ENCODE measurements at places on chromosomes 11 and 22. TPM values are rescaled to one million over a fixed set of nuclear protein-coding genes. Genes with fewer than 3 reads are reported as not detected.

DNA sequence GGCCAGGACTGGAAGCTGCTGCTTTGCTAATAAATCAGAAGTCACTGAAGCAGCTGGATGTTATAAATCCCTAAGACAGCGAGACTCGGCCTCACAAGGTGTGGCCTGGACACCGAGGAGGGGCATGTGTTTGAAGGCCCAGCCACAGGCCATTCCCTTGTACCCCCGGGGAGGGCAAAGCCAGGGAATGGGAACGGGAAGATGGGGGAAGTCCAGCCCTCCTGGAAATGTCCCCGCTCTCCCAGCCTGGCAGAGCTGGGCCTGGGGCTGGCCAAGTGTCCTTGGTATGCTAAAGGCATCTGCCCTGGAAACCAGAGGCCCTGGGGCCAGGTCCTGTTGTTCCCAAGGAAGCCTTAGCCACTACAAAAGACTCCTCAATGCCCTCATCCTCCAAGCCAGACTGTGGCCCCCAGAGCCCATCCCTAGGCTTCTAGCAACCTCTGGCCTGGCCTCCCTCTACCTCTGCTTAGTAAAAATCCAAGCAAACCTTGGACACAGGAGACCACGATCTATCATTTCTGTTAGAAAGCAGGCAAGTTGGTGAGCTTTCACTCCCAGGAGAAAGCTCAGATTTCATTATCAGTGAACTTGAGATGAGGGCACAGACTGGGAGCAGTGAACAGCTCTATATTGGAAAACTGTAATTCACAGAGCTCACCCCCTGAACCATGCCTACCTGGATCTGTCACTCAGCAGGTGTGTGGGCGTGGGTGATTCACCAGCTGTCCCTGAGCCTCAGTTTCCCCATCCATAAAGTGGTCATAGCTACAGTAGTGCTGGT lies 11.0 kb downstream of the CHST1 start:
- no peak overlapping the region for H3K4me3 ChIP-seq
- peaks cover 7% of the 10 kb centered on the region for H3K27me3 ChIP-seq
- H3K27ac ChIP-seq, result no peak overlapping the region
- H3K36me3 ChIP-seq, result no peaks in the 10 kb centered on the region

APOC3 gene
- total RNA-seq, result 314 TPM

GRCh38 chr22:20511578-20512229 lies 4.3 kb downstream of the MED15 start:
- H3K27me3 ChIP-seq, result peaks cover 4% of the 10 kb centered on the region
- H3K4me3 ChIP-seq, result no peak overlapping the region
- peak overlapping the region; percentile 41 for H3K27ac ChIP-seq
- no peak for DNase-seq
- H3K4me1 ChIP-seq, result peaks cover 41% of the 10 kb centered on the region
- peaks cover 24% of the 10 kb centered on the region for H3K36me3 ChIP-seq

- H3K27me3 ChIP-seq, result peaks cover 14% of the 10 kb centered on the region
- peaks cover 9% of the 10 kb centered on the region for H3K4me1 ChIP-seq
- DNase-seq, result no peak
- no peak overlapping the region for H3K27ac ChIP-seq
- H3K36me3 ChIP-seq, result no peaks in the 10 kb centered on the region
Measured at GRCh38 chr11:11984563-11984962, 23.9 kb downstream of the DKK3 start.

DNA sequence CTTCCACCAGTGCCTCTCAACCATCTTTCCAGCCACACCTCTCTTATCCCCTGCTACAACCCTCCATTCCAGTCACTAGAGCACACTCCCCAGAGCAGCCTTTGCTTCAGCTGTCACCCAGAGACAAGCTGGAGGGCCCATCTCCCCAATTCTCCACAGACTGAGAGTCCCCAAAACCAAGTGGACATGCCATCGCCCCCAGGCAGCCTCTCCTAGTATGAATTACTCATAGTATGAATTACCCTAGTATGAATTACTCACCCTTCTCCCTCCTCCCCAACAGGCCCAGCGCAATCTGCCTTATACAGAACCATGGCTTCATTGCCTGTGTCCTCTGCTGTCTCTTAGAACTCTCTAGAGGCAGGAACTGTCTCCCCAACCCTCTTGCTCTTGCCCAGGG lies 24.8 kb downstream of the MYH9 start:
- H3K36me3 ChIP-seq, result peaks cover 4% of the 10 kb centered on the region
- peak overlapping the region; percentile 76 for H3K27ac ChIP-seq
- DNase-seq, result no peak
- peaks cover 100% of the 10 kb centered on the region for H3K4me1 ChIP-seq

SPTBN2 gene
- total RNA-seq, result 4.0 TPM

- peak; percentile 84 for DNase-seq
- peaks cover 16% of the 10 kb centered on the region for H3K36me3 ChIP-seq
Measured at GRCh38 chr22:20509344-20510047, 2.1 kb downstream of the MED15 start.

GRCh38 chr22:27791159-27791858 lies 10.2 kb downstream of the MN1 start:
- H3K27ac ChIP-seq, result no peak overlapping the region
- no peaks in the 10 kb centered on the region for H3K36me3 ChIP-seq
- no peaks in the 10 kb centered on the region for H3K4me1 ChIP-seq
- no peak overlapping the region for H3K4me3 ChIP-seq
- no peak for DNase-seq

OR52H1 gene
- not detected for total RNA-seq

DNA sequence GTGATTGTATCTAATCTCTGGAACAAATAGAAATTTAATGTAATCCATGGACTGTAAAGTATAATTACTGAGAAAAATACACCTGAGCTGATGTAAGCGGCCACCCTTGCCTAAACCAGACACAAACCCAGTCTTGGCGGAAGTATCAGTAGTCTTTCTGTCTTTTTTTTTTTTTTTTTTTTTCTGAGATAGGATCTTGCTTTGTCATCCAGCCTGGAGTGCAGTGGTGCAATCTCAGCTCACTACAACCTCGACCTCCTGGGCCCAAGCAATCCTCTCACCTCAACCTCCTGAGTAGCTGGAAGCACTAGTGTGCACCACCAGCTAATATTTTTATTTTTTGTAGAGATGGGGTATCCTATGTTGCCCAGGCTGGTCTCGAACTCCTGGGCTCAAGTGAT lies 5.5 kb upstream of the CXCR5 start:
- no peak overlapping the region for H3K4me3 ChIP-seq
- no peaks in the 10 kb centered on the region for H3K36me3 ChIP-seq
- H3K27ac ChIP-seq, result no peak overlapping the region
- H3K4me1 ChIP-seq, result peaks cover 17% of the 10 kb centered on the region

GRCh38 chr11:45332276-45332934 lies 46.3 kb upstream of the SYT13 start:
- no peak overlapping the region for H3K4me3 ChIP-seq
- DNase-seq, result peak; percentile 24
- no peaks in the 10 kb centered on the region for H3K36me3 ChIP-seq

GRCh38 chr22:48091656-48092223 lies 1329.3 kb downstream of the TBC1D22A start:
- H3K4me1 ChIP-seq, result no peaks in the 10 kb centered on the region
- peaks cover 22% of the 10 kb centered on the region for H3K27me3 ChIP-seq
- H3K4me3 ChIP-seq, result no peak overlapping the region

DNA sequence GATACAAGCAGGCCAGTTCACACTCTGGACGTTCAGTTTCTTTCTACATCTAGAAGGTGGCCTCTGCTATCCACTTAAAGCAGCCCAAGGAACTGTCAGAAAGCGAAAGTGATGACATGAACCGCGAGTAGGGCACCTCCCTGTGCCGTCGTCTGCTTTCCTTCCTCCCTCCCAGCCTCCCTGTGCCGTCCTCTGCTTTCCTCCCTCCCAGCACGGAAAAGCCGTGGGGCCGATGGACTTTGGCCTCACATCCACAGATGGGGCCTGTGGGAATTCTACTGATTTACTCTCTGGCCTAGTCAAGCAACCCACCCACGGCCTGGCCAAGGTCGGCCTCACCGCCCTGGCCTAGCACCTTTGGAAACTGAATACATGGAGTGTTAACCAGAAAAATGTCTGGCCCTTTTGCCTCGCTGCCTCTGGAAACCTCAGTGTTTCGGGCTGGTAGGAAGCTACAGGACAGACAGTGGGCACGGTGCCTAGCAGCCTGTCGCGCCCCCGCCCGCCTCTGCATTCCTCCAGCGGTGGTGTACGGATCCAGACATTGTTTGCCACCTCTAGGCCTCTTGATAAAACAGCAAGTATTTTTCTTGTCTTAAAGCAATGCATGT lies 14.2 kb downstream of the PEX26 start:
- peak overlapping the region; percentile 44 for H3K4me3 ChIP-seq
- DNase-seq, result peak; percentile 76
- peaks cover 8% of the 10 kb centered on the region for H3K36me3 ChIP-seq
- H3K27me3 ChIP-seq, result no peaks in the 10 kb centered on the region
- H3K4me1 ChIP-seq, result peaks cover 36% of the 10 kb centered on the region
- H3K27ac ChIP-seq, result peak overlapping the region; percentile 92

GRCh38 chr11:95922536-95923438 lies 1.1 kb downstream of the MTMR2 start:
- DNase-seq, result no peak
- H3K4me3 ChIP-seq, result peak overlapping the region; percentile 91
- H3K4me1 ChIP-seq, result peaks cover 41% of the 10 kb centered on the region
- no peaks in the 10 kb centered on the region for H3K27me3 ChIP-seq
- H3K27ac ChIP-seq, result peak overlapping the region; percentile 85
- no peaks in the 10 kb centered on the region for H3K36me3 ChIP-seq

TMPRSS4 gene
- total RNA-seq, result not detected

MUC2 gene
- total RNA-seq, result not detected

DNA sequence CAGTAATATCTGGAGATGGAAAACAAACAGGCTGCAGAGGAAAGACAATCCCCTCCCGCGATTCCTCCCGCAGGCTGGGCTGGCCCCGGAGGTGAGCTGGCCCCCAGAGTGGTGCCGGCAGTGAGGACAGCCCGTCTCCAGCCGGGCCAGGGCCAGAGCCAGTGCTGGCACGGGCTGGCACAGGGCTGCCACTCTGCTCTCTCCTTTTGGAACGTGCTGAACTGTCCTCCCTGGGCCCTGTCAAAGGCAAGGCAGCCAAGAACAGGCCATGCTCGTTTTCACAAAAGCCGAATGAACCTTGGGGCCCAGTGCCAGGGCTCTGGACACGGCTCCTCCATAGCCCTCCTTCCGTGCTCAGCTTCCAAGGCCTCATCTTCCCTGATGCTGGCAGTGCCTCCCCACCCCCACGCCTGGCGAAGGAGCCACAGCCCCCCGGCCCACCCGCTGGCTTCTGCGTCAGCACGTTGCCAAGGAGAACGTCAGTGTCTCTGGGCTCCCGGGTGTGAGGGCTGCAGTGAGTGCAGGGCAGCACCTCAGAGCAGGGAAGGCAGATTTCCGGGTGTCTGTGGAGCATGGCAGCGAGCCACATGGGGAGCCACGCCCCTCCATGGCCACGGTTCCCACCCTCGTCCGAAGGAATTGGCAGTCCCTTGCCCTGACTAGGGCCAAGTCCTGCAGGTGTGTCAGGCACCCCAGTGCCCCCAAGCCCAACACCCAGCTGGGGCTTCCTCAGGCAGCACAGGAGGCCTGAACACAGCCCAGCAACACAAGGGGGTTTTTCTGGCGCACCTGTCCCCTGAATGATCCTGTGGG lies 28.6 kb downstream of the GNAZ start:
- no peaks in the 10 kb centered on the region for H3K27me3 ChIP-seq
- H3K27ac ChIP-seq, result no peak overlapping the region
- no peaks in the 10 kb centered on the region for H3K4me1 ChIP-seq
- peaks cover 26% of the 10 kb centered on the region for H3K36me3 ChIP-seq

GRCh38 chr11:96279018-96279895 lies 63.7 kb downstream of the MAML2 start:
- H3K27me3 ChIP-seq, result no peaks in the 10 kb centered on the region
- no peak overlapping the region for H3K4me3 ChIP-seq

- no peaks in the 10 kb centered on the region for H3K27me3 ChIP-seq
- no peak for DNase-seq
- H3K4me1 ChIP-seq, result peaks cover 10% of the 10 kb centered on the region
- no peaks in the 10 kb centered on the region for H3K36me3 ChIP-seq
- no peak overlapping the region for H3K4me3 ChIP-seq
Measured at GRCh38 chr11:15707971-15708370, 593.2 kb downstream of the INSC start.

DNA sequence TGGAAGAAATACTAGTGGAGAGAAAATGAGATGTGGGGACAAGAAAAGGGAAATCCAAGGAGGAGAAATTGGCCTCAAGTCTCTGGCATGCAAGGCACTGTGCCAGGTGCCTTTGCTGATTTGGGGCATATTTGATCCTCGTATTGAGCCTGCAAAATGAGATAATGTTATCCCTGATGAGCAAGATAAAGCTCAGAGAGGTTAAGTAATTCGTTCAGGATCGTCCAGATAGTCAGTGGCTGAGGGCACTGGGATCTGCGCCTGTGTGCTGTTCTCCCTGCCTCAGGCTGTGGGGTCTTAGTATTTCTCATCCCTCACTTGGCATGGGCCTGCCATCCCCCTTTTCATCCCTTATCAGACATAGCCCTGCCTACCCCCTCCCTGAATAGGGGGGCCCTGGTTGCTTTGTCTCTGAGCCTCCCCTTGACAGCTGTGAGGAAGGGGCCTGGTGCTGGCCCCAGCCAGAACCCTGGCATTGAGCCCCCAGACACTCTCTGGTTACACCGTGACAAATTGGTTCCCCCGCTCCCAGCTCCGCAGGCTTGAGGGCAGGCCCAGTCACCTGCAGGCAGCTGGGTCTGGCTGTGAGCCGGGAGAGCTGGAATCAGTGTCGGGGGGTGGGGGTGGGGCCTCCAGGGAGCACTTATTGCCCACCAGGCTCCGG lies 85.7 kb downstream of the NECTIN1 start:
- no peak overlapping the region for H3K27ac ChIP-seq
- peaks cover 58% of the 10 kb centered on the region for H3K27me3 ChIP-seq
- peaks cover 7% of the 10 kb centered on the region for H3K4me1 ChIP-seq
- DNase-seq, result no peak

TMEM80 gene
- 5.6 TPM for total RNA-seq

ZNF143 gene
- 32.9 TPM for total RNA-seq

- no peak overlapping the region for H3K4me3 ChIP-seq
- H3K36me3 ChIP-seq, result no peaks in the 10 kb centered on the region
- peaks cover 2% of the 10 kb centered on the region for H3K27me3 ChIP-seq
- H3K27ac ChIP-seq, result no peak overlapping the region
- no peak for DNase-seq
Measured at GRCh38 chr11:18700375-18700774, 1.8 kb downstream of the TMEM86A start.

DTX4 gene
- total RNA-seq, result 6.9 TPM

GRCh38 chr11:35367491-35367890 lies 51.9 kb downstream of the SLC1A2 start:
- no peak overlapping the region for H3K27ac ChIP-seq
- peaks cover 26% of the 10 kb centered on the region for H3K4me1 ChIP-seq
- no peak for DNase-seq
- H3K27me3 ChIP-seq, result no peaks in the 10 kb centered on the region
- H3K4me3 ChIP-seq, result no peak overlapping the region

SLC35F2 gene
- 20.3 TPM for total RNA-seq

GRCh38 chr11:112961751-112962578 lies 745 bp downstream of the NCAM1 start:
- H3K4me1 ChIP-seq, result 0 out of 2 replicates have a peak, but pooled peaks cover 6% of the 10 kb centered on the region
- peaks cover 28% of the 10 kb centered on the region for H3K27me3 ChIP-seq
- no peaks in the 10 kb centered on the region for H3K36me3 ChIP-seq
- H3K27ac ChIP-seq, result no peak overlapping the region

DNA sequence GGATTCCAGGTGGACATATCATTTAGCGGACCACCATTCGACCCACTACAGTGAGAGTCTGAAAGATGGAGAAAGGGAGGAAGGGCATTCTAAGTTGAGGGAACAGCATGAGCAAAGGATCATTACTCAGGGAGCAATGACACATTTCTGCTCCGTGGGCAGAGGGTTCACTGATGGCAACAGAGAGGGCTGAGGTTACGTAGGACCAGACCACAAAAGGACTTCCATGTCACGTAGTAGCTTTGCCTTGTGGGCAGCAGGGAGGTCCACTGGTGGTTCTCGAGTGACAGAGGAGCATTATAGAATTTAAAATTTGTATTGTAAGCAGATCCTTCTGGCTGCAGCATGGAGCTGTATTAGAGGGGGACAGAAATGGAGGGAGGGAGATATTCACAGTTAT lies 109.7 kb upstream of the NAV2 start:
- H3K27ac ChIP-seq, result no peak overlapping the region
- H3K27me3 ChIP-seq, result no peaks in the 10 kb centered on the region
- H3K4me1 ChIP-seq, result no peaks in the 10 kb centered on the region
- H3K4me3 ChIP-seq, result no peak overlapping the region
- no peak for DNase-seq
